ENCODE measurements at places on chromosomes 4 and X.

DNA sequence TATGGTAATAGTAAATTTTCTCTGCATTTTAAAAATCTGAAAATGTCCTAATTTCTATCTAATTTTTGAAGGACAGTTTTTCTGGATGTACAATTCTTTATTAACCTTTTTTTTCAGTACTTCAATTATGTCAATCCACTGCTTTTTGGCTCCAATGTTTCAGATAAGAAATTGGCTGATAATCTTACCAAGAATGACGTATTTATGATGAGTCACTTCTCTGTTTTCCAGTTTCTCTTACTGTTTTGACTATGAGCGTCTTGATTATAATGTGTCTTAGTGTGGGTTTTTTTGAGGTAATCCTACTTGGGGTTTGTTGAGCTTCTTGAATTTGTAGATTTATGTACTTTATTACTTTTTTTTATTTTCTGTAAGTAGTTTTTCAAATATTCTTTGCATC lies 47.2 kb downstream of the UGT2B11 start:
- no peak for DNase-seq

- no peak for DNase-seq
Observed at GRCh38 chr4:82666970-82667665, 105.3 kb upstream of the TMEM150C start.

DNA sequence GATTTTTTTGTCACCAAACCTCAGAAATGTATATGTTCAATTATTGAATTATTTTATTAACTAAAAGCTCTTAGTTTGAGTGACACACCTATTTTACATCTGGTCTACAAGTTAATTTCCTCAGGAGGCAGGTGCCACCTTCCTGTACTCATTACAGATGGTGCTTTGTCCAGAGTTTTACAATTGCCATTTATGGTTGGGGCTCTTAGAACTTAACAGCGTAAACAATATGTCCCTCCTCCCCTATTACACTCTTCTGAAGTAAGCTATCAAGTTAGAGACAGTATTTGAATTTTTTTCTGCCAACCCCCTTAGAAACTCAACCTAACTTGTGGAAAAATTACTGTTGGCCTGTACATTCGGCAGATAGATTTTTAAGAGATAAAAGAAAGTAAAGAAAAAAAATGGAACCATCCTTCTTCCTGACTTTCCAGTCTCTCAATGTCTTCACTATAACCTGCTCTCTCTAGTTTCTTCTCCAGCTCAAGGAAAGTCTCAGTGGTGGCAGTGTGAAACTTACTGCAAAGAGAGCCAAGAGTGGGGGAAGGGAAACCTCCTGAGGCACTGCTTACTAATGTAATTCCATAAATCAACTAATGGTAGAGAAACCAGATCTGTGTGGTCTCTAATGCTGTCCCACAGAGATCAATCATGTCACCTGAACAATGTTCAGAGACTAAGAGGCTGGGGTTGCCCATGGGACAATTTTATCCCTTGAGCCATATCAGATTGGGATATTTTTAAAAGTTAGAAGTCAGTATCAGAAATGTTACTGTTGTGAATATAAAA lies 7.8 kb downstream of the CXXC4 start:
- no peak for DNase-seq

DNA sequence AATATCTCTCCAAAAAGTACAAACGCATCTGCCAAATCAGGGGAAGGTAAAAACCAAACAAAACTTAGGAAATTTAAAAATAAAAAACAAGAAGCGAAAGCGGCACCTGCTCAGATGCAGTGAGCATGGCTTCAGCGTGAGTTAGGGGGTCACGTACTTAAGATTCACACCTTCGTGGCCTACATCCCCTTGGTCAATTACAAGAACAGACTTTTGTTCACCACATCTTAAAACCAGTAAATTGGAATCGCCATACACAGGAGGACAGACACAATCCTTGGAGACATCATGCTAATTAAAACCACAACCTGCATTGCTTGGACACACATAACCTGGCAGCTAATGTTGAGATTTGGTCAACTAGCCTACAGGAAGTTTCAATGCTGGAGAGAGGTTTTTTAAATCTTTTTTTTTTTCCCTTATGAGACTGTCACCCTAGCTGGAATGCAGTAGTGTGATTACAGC lies 12.5 kb upstream of the SEL1L3 start:
- DNase-seq: no peak

GRCh38 chr4:74534936-74535335 lies 90.0 kb downstream of the AREG start:
- no peak for DNase-seq

GRCh38 chrX:69503782-69504625 lies at the start of gene NALF2:
Gene NALF2, plus strand, starts transcription at chrX:69504326. Its CDS starts 957 bp downstream, at chrX:69505283.
- DNase-seq: no peak

- DNase-seq: no peak
Observed at GRCh38 chrX:2898846-2899512, 30.2 kb downstream of the ARSD start.

DNA sequence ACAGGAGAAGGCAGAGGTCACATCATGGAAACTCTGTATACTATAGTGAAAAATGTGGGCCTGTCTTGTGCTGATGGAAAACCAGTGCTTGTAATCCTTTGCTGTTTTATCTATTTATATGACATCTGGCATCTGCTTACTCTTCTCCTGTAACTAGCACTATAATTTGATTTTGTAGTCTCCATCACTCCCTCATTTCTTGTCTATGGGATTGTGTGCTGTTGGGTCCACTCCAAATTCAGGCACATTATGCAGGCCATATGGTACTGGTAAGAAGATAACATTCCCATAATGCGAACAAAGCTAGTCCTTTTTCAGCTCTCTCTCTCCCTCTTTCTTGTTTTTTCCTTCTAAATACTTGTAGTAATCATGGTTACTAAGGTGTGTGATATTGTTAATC lies 581.2 kb upstream of the IGFBP7 start:
- DNase-seq: no peak

DNA sequence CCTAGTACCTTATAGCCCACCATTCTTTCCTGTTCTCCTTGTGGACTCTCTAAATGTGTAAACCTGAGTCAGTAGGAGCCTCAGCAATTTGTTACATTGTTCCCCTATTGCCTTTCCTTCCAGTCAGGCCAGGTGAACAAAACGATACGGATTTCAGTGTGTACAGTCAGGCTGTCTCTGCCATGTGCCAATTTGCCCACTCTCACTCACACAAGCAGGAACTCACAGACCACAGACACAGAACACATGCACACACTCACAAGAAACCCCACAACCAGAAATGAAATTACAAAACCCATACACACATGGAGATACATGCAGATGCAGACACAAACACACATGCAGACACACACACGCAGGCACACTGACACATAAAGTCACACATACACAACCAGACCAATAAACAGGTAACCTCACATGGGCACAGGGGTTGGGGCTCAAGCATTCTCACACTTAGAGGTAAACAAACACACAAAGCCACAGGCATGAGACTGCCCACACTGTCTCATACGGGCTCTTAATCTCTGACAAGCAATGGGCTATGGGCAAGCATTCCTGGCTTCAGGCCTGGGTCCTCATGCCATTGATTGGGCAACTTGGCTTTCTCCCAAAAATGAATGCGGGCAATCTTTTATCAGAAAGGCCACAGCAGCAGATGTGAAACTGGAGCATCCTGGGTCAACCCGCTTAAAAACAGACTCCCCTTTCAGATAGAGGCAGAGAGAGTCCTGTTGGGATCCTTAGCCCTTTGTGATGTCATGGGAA lies 68.7 kb downstream of the NBDY start:
- DNase-seq: no peak

GRCh38 chr4:69753686-69754085 lies 6.7 kb downstream of the SULT1B1 start:
- no peak for DNase-seq

- no peak for DNase-seq
Observed at GRCh38 chr4:39062770-39063097, 702 bp downstream of the KLHL5 start.

- DNase-seq: no peak
Observed at GRCh38 chr4:155705664-155706063, 39.0 kb downstream of the GUCY1A1 start.

- no peak for DNase-seq
Observed at GRCh38 chr4:119103263-119103662, 32.4 kb upstream of the MYOZ2 start.

- no peak for DNase-seq
Observed at GRCh38 chrX:31366041-31366440, 294.2 kb upstream of the FTHL17 start.

DNA sequence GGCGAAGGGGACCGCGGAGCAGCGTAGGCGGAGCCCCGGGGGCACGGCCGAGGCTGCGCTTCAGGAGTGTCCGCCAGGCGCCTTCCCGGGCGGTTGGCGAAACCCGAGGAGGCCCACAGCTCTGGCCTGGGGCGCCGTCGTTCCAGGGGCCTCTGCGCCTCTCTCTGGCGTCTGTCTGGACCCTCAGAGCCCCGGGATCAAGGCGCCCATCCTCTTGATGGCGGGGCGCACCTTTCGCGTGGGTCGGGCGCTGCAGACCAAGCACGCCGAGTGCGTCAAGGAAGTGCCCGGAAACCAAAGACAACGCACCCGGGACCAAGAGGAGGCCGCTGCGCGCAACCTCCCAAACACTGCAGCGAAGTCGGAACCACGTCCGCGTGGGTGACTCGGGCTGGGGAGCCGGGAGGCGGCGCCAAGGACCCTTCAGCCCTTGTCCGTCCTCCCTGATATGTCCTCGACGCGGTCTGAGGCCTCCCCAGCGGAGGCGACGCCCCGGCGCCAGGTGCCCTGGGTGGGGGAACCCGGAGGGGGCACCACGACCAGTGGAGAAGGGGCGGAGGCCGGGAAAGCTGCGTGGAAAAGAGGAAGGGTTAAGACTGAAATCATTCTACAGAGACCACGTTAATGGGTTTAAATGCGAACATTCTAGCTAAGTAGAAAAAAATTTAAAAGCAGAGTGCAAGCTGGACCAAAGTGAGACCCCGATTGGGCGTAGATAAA lies 9.9 kb downstream of the HMX1 start:
- no peak for DNase-seq

DNA sequence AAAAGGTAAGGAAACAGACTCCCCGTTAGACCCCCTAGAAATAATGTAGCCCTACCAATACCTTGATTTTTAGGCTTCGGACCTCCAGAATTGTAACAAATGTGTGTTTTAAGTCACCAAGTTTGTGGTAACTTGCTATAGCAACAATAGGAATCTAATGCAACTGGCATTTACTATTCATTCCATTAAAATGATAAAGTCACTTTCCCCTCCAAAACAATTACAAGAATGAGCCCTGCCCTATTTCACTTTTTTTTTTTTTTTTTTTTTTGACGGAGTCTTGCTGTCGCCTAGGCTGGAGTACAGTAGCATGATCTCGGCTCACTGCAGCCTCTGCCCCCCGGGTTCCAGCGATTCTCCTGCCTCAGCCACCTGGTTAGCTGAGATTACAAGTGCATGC lies 3.5 kb upstream of the DDX60L start:
- DNase-seq: no peak

GRCh38 chrX:54992911-54993622 lies 921 bp downstream of the PFKFB1 start:
- DNase-seq: no peak

GRCh38 chr4:156419080-156419685 lies 465.5 kb upstream of the CTSO start:
- no peak for DNase-seq

- DNase-seq: no peak
Observed at GRCh38 chrX:119738742-119739141, 19.6 kb upstream of the SOWAHD start.

DNA sequence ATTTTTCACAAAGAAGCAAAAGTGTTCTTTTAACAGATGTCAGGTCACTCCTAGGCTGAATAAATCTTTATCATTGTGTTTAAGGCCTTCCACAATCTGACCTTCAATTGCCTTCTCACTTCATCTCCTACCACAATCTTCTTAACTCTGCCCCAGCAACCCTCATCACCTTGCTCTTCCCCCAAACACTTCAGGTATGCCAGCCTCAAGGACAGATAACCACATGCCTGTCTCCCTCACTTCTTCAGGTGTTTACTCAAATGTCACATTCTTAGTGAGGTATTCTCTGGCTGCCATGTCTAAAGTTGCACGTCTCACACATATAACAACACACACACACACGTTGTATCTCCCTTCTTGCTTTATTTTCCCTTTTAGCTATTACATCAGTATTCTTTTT lies 146.5 kb downstream of the ANKRD50 start:
- no peak for DNase-seq

- no peak for DNase-seq
Observed at GRCh38 chr4:36237366-36238313, 6.7 kb downstream of the ARAP2 start.

GRCh38 chr4:78520808-78521226 lies 30.8 kb upstream of the ANXA3 start:
- no peak for DNase-seq

GRCh38 chrX:7159149-7159861 lies 11.4 kb upstream of the PUDP start:
- no peak for DNase-seq

- no peak for DNase-seq
Observed at GRCh38 chr4:121953860-121954259, 2.0 kb upstream of the TRPC3 start.

DNA sequence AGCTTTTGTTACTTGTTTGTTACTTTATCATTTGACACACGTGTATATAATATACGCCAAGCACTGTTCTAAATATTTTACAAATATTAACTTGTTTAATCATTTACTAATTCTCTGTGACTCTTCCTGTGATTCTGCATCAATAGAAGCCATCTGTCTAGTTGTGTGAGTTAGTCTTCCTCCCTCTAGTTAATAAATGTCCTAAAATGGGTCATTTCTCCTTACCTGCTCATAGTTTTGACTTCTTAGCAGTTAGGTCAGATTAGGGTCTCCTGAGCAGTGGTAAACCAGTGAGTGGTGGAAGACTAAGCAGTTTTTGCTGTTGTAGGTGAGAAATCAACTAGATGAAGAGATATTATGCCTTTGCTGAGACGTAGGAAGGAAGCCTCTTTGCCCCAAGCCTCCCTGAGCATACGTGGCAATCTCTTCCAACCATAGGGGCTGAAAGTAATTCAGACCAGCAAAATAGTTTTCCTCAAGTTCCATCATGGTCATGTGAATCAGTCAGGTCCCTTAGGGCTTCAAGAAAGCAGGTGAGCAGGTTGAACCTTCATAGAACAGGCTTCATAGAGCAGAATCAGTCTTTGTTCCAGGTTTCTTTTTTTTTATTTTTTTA lies 38.7 kb upstream of the THOC2 start:
- DNase-seq: no peak

- no peak for DNase-seq
Observed at GRCh38 chrX:1464041-1464970, 11.6 kb upstream of the ASMTL start.

- no peak for DNase-seq
Observed at GRCh38 chr4:93710847-93711430, 117.6 kb upstream of the ATOH1 start.

GRCh38 chr4:40581254-40582140 lies 48.2 kb downstream of the RBM47 start:
- DNase-seq: no peak

DNA sequence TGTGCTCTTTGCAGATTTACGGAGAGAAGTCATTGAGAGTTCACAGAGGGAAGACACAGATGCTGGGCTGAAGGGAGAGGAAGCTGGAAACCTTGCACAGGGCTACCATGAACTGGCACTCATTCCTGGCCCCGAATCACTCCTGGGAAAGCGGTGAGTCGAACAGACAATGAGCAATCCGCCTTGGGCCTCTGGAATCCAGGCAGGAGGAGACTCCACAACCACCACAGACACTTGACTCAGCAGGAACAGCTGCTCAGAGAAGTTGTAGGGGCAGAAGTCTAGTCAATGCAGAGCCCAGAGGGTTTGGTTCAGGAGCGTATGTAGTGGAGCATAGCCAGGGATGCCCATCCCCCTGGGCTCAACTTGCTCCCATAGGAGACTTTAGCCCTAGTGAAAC lies 62.8 kb upstream of the GRIA3 start:
- no peak for DNase-seq

GRCh38 chr4:163284304-163284703 lies 48.1 kb downstream of the NPY1R start:
- no peak for DNase-seq
